ENCODE measurements at places on chromosomes 7 and 10.
A peak's percentile ranks its signal among the peaks of the same experiment; 100 is the strongest.

DNA sequence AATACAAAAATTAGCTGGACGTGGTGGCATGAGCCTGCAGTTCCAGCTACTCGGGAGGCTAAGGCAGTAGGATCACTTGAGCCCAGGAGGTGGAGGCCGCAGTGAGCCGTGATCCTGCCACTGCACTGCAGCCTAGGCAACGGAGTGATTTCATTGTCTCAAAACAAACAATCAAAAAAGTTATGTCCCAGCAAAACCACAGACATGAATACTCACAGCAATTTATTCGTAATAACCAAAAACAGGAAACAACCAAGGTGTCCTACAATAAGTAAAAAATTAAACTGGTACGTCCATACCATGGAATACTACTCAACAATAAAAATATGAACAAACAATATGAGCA is 11.6 kb upstream of the CYTH3 start:
- DNase-seq: no peak

DNA sequence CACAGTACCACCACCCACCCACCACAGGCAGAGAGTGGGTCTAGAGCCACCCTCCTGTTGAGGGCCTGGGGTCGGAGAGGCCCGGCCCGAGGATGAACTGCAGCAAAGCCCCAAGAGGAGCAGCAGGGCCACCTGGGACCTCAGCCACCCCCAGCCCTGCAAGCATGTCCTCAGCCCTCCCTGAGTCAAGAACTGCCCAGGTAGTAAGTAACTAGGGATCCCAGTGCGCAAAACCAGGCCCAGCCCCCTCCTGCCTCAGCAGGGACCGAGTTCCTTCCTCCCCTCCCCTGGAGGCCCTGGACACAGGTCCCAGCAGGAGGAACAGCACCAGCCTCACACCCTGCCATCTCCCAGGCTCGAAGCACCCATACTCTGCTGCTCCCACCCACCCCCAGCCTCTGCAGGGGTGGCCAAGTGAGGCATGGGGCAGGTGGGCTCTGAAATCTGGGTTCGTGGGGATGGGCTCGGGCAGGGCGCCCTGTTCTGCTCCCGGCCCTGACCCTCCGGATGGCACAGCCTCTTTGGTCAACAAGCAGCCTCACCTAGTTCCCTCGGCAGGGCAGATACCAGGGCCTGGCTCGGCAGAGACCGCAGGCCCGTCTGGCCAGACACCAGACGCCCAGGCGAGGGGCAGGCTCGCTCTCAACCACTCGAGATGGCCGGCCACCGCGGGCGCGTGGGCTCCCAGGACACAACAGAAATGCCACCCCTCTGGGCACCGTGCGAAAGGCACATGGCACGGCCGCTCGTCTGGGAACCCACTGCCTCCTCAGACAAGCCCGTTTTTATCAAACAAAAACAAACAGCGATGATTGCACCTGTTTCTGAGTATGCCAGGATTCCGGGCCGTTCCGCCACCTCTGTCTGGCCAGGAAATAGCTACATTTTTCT is 15.2 kb downstream of the PDGFA start:
- DNase-seq: no peak

GRCh38 chr10:62946278-62946677 is 130.1 kb upstream of the EGR2 start:
- no peak for DNase-seq

DNA sequence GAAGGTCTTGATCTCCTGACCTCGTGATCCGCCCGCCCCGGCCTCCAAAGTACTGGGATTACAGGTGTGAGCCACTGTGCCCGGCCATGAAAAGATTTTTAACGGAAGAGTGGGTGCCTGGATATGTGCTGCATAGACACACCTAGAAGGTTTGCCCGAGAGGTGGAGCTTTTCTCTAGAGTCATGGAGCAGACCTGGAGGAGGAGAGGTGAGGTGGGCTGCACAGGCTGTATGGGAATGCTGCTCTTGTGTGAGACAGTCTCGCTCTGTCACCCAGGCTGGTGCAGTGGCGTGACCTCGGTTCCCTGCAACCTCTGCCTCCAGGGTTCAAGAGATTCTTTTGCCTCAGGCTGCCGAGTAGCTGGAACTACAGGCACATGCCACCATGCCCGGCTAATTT is 103.3 kb downstream of the ACTR3B start:
- DNase-seq: no peak

DNA sequence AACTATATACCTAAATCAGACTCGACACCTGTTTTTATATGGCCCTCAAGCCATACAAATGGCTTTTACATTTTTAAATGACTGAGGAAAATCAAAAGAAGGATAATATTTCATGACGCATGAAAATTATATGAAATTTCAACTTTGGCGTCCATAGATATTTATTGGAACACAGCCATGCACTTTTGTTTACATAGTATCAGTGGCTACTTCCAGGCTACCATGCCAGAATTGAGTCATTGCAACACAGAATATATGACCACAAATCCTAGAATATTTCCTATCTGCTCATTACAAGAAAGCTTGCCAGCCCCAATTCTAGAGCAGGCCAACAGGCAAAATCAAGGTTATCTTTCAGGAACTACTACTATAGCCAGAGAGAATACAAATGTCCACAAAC is 29.3 kb downstream of the AFAP1L2 start:
- no peak for DNase-seq

- no peak for DNase-seq
Observed at GRCh38 chr7:50346545-50347497, 42.3 kb downstream of the IKZF1 start.

DNA sequence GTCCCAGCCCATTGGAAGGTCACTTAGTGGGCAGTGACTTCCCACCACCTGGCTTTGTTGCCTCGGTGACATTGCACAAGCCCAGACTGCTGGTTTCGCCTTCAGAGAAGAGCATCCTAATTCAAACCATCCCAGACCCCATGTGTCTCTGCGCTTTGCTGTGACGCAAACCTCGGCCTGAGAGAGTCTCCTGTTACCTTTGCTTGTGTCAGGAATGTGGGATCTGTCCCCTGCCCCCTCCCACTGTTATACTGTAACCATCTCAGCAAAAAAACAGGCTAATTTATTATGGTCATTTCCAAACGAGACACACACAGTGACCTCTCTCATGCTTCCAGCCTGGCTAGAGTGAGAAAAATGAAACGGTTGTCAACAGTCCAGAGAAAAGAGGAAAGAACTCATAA is 25.0 kb upstream of the AQP1 start:
- no peak for DNase-seq

DNA sequence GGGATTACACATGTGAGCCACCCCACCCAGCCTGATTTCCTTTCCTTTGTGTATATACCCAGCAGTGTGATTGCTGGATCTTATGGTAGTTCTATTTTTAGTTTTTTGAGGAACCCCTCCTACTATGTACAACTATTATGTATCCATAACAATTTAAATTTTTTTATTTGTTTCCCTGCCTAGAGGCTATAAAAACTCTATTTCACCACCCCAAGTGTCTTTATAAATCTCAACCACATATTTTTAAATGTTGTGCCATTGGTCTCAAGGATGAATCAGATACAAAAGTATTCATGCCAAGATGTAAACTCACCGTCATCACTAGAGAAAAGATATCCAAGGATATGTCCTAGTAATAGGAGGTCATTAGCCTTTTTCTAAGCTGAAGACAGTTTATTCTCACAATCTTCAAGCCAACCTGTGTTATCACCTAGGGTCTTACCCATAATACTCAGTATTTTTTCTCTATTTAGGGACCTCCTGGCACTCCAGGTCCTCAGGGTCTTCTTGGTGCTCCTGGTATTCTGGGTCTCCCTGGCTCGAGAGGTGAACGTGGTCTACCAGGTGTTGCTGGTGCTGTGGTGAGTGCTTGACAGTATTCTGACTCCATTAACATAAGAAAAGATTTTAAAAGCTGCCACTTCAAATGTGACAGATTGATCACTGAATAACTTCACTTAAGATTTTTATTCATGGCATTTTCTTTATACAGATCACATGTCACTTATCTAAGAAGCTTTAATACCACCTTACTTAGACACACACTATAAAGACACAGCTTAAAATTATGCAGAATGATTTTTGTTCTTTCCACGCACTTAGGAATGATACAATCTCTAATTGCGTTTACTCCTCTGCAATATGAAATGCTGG is 29.4 kb downstream of the COL1A2 start:
- DNase-seq: no peak

DNA sequence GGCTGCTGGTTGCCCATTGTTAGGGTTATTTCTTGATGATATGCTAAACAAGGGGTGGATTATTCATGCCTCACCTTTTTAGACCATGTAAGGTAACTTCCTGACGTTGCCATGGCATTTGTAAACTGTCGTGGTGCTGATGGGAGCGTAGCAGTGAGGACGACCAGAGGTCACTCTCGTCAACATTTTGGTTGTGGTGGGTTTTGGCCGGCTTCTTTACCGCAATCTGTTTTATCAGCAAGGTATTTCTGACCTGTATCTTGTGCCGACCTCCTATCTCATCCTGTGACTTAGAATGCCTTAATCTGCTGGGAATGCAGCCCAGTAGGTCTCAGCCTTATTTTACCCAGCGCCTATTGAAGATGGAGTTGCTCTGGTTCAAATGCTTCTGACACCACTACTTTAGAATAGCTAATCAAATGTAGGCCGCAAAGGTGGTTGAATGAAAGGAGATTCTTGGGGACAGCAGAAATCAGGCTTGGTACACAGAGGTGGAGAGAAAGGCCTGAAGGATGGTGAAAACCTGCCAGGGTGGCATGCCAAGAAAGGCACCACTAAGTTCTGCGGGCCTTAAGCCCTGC is 17.9 kb upstream of the SMO start:
- DNase-seq: no peak

- no peak for DNase-seq
Observed at GRCh38 chr7:15780271-15780670, 93.8 kb upstream of the MEOX2 start.

DNA sequence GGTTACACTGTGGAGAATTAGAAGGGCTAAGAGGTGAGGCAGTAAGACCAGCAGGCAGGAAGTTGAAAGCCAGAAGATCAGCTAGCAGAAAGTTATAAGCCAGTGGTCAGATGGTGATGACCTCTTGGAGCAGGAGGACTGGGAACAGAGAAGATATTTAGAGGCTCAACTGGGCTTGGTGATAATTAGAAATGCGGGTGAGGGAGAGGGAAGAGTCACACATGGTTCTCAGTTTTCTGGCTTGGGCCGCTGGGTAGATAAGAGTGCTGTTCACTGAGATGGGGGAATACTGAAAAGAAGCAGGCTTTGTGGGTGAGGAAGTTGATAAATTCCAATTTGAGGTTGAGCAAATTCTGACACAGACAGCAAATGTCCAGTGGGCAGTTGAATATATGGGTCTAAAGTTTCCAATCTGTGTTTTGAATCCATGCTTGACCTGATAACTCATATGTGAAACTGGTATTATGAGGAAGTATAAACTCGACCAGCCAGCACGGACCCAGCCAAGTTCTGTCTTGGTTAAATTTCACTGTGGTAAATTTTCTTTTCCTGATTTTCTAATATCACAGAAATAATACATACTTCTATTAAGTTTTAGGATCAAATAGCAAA is 22.7 kb downstream of the LSMEM1 start:
- DNase-seq: no peak

GRCh38 chr10:121406823-121407545 is 191.3 kb downstream of the FGFR2 start:
- no peak for DNase-seq

GRCh38 chr7:149028346-149029109 is at the start of gene PDIA4:
Gene PDIA4, minus strand, starts transcription at chr7:149028505. Its CDS starts 97 bp downstream, at chr7:149028408.
- DNase-seq: peak; percentile 99

GRCh38 chr10:110818311-110819256 is 53.1 kb upstream of the PDCD4 start:
- DNase-seq: no peak

GRCh38 chr10:125208854-125209565 is 48.6 kb upstream of the CTBP2 start:
- no peak for DNase-seq

DNA sequence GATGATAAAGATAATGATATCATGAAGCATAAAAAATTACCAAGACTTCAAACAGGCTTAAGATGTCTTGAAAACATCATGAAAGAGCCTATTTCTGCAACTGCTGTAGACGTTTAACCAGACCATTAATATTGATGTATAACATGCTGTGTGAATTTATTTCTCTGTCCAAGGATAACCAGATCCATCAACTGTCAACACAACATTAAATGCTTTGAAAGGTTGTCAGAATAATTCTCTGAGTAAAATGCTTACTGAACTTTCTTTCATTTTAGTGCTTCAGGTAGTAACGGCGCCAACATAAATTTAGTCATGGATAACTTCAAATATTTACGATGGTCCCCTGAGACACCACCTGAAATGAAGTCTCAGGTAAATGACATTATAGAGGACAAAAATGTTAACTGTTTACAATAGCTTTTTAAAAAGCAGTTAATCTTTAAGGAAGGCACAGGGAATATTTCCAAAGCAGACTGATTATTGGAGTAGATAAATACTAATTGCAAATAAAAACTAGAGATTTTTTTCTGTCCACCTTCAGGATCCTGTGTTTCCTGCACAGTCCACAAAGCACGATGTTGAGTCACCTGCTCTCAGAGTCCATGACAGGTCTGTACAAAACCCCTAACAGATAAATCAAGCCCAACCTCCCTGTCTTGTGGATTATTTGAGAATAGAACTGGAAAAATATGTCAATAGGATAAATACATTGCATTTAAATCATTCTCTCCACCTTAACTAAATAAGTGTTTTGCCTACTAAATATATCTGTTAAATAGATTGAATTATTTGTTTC is 1213.2 kb downstream of the XPNPEP1 start:
- no peak for DNase-seq

GRCh38 chr10:23968301-23968700 is 240.6 kb upstream of the KIAA1217 start:
- no peak for DNase-seq

GRCh38 chr7:103851357-103851756 is 138.1 kb downstream of the RELN start:
- no peak for DNase-seq

- no peak for DNase-seq
Observed at GRCh38 chr10:88089498-88089897, 226.1 kb downstream of the PTEN start.

DNA sequence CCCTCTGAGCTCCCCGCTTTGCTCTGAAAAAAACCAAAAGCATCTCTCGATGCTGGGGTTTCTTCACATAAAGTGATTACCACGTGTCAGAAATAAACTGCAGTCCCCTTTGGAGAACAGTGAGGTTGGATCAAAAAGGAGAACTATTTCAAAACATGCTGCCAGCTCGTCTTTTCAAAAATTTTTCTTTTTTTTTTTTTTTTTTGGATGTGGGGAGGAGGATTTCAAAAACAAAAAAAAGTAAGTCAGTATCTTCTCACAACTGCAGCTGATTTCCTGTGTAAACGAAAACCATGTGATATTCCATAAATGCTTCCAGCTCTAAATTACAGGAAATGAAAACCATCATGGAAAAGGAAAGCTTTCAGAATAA is 155.0 kb upstream of the LYZL2 start:
- no peak for DNase-seq

GRCh38 chr10:74371696-74372095 is 220.7 kb downstream of the ADK start:
- DNase-seq: no peak

Data from T-helper 22 cell (primary cell).